ENCODE measurements at places on chromosomes 6 and 20.
A peak's percentile ranks its signal among the peaks of the same experiment; 100 is the strongest.

GRCh38 chr6:152642578-152643375, 5.6 kb upstream of the SYNE1 start:
- peak; percentile 52 for DNase-seq

DNA sequence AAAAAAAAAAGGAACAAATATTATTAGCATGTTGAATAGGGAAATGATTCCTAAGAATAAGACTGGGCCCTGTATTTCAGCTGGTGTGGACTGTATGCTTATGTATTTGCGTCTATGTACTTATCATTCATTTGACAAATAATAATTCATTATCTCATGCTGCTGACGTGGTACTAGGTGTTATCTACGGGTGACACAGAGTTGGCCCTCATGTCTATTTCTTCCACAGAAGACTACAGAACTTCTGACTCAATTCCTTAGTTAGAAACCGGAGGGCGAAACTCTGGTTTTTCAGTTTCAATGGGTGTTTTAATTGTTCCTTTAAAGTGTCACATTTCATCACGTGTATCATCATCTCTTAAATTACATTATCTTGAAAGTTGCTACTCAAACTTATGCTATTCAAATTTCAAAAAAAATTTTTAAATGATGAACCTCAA, 305.9 kb downstream of the CLIC5 start:
- DNase-seq, result no peak

DNA sequence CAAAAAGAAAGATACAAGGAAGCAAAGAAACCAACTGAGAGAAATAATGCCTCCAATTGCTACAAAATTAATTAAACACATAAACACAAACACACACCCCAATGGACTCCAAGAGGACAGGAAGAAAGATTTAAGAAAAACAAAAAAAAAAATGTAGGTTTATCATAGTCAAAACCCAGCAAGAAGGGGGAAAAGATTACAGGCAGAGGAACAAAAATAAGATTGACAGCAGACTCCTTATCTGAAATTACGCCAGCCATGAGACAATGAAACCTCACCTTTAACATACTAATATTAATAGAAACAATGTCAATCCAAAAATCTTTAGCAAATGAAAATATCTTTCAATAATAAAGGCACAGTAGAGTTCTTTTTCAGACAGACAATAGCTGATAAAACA, 155.8 kb downstream of the RNGTT start:
- no peak for DNase-seq

DNA sequence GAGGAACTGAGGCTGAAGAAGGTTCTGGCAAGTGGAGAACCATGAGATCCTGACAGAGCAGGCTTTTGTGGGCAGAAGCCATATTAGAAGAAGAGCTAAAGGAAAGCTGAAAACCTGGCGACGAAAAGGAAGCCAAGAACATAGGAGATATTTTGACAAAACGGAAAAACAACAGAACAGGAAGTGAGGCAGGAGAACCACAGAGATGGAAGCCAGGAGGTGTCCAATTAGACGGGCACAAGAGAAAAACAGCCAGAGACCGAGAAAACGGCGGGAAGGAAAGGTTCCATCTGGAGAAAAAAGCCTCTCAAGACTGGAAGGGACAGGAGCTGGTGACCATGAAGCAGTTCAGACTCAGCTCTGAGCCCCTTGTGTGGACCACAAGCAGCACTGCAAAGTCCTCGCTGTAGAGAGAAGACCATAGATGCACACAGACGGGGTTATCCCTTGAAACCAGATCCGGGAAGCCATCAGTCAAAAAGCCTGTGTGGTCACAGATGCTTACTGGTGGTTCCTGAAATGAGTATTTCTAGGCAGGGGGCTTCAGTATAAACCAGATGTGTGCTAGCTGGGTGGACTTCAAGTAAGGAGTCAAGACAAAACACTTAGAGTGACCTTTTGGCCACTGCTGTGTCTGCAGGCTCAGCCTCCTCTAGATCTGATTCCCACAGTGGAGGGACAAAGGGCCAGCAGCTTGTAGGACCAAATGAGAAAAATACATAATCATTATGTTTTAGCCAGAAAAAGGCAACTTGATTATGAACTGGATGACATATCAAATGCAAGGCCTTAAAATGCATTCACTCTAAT, 30.7 kb downstream of the SSR1 start:
- no peak for DNase-seq

- DNase-seq, result no peak
Measured at GRCh38 chr6:146814148-146814750, 215.5 kb downstream of the ADGB start.

- DNase-seq, result no peak
Measured at GRCh38 chr6:45323656-45324224, 4.4 kb upstream of the RUNX2 start.

DNA sequence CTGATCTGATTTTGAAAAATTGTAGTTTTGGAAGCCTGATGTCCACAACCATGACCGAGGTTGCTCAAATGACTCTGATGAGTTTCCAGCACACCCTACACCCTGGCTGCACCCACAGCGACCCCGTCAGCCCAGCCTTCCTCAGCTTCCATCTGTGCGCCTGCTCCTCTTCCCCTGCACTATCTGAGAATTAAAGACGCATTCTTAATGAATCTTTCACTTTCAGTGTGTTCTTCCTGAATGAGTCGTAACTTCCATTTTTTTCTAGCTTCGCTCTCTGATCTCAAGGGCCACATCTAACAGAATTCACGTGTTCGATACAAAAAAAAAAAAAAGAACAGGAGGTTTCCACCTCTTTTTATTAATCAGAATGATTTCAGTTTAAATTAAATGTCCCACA, 21.3 kb upstream of the RREB1 start:
- DNase-seq, result no peak

- DNase-seq, result no peak
Measured at GRCh38 chr20:39581034-39581433, 618.9 kb downstream of the DHX35 start.

Measured in RWPE2 (cell line).